Diencephalon (tissue), 1 donor: ENCODE measurements at places on chromosomes 3 and 15. TPM values are rescaled to one million over a fixed set of nuclear protein-coding genes. Genes with fewer than 3 reads are reported as not detected.

The FHIT gene
- total RNA-seq, result 174 TPM

The COLQ gene
- 2.5 TPM for total RNA-seq

The ACKR4 gene
- not detected for total RNA-seq

The GABPB1 gene
- total RNA-seq, result 37.8 TPM

The CIB2 gene
- 41.5 TPM for total RNA-seq

The CAMK2N2 gene
- total RNA-seq, result 15.0 TPM

The ISLR2 gene
- total RNA-seq, result 60.2 TPM

The GOLGA6B gene
- total RNA-seq, result not detected

The RLBP1 gene
- total RNA-seq, result 0.69 TPM

The KIF15 gene
- total RNA-seq, result 13.4 TPM

The FSIP1 gene
- total RNA-seq, result 22.6 TPM

The CKMT1A gene
- total RNA-seq, result 19.6 TPM

The ZDHHC23 gene
- total RNA-seq, result 11.3 TPM

The MAGEL2 gene
- total RNA-seq, result 13.8 TPM

The MOBP gene
- 0.92 TPM for total RNA-seq

The EPHA6 gene
- total RNA-seq, result 83.7 TPM

The RYK gene
- total RNA-seq, result 86.3 TPM

The ABCC5 gene
- total RNA-seq, result 50.3 TPM

The FGF12 gene
- 118 TPM for total RNA-seq

The KBTBD8 gene
- 18.5 TPM for total RNA-seq

The LYZL4 gene
- total RNA-seq, result not detected

The CADM2 gene
- total RNA-seq, result 172 TPM

The GOLGA8S gene
- total RNA-seq, result 0.23 TPM

The ATP1B3 gene
- 61.4 TPM for total RNA-seq

The SMAD6 gene
- total RNA-seq, result 3.5 TPM

The AGBL1 gene
- total RNA-seq, result 3.0 TPM

The ADAMTS7 gene
- total RNA-seq, result 6.0 TPM

The FAH gene
- 9.2 TPM for total RNA-seq

The KCNMB2 gene
- total RNA-seq, result 42.4 TPM

The P2RY14 gene
- total RNA-seq, result 1.4 TPM

The CSTA gene
- total RNA-seq, result 1.4 TPM

The DAZL gene
- total RNA-seq, result 0.23 TPM

The FMN1 gene
- total RNA-seq, result 2.1 TPM

The AGTR1 gene
- total RNA-seq, result 1.4 TPM

The SAMD7 gene
- total RNA-seq, result not detected

The PRR20G gene
- total RNA-seq, result not detected

The ARHGEF26 gene
- total RNA-seq, result 15.2 TPM

The HEG1 gene
- total RNA-seq, result 7.2 TPM

The PHLDB2 gene
- total RNA-seq, result 5.8 TPM

The SPINK8 gene
- not detected for total RNA-seq

The PLCB2 gene
- total RNA-seq, result 10.6 TPM

The TMEM45A gene
- total RNA-seq, result 7.6 TPM

The TMEM212 gene
- total RNA-seq, result not detected
